Esophagus mucosa (tissue), 1 donor: ENCODE measurements at places on chromosomes 11 and 22.

- no peak for ATAC-seq
Observed at GRCh38 chr11:8610532-8611116, 16.6 kb upstream of the STK33 start.

GRCh38 chr22:47176026-47176389, 413.6 kb downstream of the TBC1D22A start:
- ATAC-seq, result no peak

DNA sequence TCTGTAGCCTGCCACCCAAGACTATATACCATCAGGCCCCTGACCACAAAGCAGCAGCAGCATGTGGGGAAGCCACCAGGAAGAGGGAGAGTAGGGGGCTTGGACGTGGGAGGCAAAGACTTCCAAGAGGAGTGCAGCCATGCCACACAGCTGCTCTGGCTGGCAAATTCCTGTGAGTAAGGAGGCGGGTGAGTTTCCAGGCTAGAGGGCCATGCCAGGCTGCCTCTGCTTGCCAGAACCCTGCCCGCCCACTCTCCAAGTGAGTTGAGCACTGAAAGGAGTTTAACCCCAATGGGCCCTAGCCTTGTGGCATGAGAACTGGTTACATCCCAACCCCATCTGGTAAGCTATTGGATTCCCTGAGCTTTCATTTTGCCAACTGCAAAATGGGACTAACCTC, 4.7 kb upstream of the DGAT2 start:
- ATAC-seq, result no peak

DNA sequence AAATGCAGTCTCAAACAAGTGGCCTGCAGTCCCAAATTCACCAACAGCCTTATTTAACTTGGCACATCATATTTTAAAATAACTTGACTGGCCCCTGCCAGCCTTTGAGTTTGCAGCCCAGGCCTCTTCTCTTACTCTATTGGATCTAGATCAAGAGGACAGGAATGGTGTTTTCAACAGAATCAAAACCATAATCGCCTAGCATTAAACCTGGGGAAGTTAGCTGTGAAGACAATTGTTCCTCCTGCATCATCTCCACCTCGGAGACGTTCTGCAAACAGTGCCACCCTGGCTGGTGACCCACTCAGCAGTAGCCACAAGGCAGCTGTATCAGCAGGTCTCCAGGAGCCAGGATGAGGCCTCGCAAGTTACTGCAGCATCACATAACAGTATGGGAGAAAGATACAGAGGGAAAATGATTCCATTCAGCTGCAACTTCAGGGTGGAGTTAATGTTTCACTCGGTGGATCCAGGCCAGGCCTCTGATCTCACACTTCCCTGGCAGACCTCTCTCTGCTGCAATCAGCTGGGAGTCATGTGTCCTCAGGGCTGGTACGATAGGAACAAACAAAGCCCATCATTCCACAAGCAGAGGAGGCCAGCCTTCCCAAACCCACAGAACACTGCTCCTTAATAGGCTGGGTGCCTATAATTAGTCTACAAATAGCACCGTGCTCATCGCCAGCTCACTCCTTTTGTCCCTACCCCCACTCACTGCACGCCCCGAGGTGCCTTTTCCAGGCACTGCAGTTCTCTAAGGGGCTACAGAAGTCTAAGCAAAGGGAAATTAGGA, 18.6 kb upstream of the SCN2B start:
- ATAC-seq, result peak; percentile 87

- ATAC-seq, result no peak
Observed at GRCh38 chr22:47160781-47161520, 398.5 kb downstream of the TBC1D22A start.

DNA sequence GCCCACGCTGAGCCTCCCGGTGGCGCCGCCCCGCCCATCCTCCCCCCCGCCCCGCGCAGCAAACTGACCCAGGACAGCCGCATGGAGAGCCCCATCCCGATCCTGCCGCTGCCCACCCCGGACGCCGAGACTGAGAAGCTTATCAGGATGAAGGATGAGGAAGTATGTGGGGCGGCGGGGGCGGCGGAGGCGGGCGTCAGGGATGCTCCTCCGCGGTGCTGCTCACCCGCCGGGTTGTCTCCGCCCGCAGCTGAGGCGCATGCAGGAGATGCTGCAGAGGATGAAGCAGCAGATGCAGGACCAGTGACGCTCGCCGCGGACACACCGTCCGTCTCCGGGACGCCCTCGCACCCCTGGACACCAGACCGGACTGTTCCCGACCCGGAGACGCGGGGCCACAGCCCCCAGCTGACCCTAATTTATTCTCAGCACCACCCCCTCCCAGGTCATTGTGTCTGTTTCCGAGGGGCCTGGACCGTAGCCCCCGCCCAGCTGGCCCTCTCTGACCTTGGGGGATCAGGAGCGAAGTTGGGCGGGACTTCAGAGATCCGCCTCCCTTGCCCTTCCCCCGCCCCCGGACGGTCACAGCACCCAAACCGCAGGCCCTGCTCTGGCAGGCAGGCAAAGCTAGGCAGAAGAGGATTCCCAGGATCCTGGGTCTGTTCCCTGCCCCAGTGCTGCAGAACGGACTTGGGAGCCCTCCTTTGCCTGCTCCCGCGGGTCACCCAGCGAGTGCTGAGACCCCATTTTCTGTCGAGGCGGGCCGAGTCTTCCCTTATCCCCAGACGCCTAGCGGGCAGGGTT, 959 bp upstream of the GP1BB start:
- ATAC-seq, result no peak

DNA sequence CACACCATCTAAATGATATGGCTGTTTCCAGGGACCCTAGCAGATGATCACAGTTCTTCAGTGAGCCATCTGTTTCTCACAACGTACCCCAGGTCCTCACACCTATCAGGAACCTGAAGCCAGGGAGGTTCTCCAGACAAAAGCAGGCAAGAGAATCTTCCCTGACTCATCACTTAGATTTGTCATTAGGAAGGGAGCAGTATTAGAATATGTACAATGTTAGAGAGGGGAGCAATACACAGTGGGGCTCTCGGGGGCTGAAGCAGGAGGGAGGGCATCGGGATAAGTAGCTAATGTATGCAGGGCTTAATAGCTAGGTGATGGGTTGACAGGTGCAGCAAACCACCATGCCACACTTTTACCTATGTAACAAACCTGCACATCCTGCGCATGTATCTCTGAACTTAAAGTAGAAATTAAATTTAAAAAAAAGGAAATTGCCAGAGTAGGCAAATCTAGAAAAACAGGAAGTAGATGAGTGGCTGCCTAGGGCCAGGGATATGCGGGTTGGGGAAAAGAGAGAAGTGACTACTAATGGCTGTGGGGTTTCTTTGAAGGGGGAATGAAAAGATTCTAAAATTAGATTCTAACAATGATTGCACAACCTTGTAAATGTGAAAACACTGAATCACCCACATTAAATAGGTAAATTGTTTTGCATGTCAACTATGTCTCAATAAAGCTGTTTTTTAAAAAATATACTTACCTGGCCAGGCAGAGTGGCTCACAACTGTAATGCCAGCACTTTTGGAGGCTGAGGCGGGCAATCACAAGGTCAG, 14.4 kb downstream of the C22orf42 start:
- ATAC-seq, result peak; percentile 23
